CD4-positive, alpha-beta T cell treated with Interleukin-6 for 4 hours (primary cell): ENCODE measurements at places on chromosomes 16 and 17.

GRCh38 chr16:56776562-56776961 lies 46.6 kb downstream of the NUP93 start:
- DNase-seq = no peak

DNA sequence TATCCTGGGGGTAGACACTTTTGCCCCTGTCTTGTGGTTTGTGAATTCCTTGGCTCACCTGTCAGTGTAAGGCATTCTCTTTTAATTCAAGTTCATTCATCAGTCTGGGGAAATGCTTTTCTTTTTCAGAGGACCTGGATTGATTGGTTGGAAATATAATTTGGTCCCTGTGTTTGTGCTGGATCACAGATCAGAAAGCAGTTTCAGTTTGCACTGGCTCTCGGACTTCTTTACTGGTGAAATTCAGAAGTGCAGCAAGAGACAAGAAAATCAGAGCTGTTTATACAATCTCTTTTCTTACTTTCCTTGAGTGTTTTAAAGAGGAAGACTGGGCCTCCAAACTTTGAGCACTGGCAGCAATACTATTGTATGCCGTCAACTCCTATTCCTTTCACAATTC lies 161.8 kb upstream of the KCNJ16 start:
- no peak for DNase-seq

GRCh38 chr17:17398943-17399926 lies 77.6 kb upstream of the MED9 start:
- no peak for DNase-seq

- DNase-seq = no peak
Observed at GRCh38 chr16:8600144-8600775, 9.9 kb upstream of the TMEM114 start.

DNA sequence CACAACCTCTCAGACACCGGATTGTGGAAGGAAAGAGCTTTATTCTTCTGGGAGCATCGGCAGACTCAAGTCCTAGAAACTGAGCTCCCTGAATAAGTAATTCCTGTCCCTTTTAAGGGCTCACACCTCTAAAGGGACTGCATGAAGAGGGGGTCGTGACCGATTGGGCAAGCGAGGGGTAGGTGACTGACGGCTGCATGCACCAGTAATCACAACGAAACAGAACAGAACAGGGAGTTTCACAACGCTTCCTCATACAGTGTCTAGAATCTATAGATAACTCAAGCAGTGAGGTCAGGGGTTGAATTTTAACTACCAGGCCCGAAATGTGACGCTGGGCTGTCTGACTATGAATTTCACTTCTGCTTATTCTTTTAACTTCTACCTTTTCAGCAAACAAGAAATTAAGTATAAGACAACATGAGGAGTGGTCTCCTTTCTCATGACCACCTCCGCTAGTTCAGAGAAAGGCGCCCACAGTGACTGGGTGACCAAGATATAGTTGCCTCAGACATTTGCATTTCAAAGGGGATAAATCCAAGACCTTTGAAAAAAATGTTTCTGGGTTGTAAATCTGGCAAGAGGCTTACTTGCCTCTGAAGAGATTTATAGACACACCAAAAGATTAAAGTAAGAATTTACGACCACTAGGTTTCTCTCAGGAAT lies 88.4 kb upstream of the ATF7IP2 start:
- DNase-seq = no peak

DNA sequence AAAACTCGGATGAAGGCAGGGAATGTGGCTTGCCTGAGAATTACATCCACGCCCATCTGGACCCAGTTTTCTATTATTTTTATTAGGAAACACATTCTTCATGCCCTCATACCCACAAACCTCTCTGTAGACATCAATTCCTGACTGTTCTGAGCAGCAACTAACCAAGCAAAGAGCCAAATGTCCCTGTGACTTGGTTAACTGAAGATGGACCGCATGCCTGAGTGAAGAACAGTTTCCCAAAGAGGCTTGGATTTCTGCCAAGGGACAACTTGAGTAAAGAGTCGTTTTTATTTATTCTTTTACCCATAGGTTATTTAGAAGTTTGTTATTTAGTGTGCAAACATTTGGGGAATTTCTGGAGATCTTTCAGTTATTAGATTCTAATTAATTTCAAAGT lies 259.8 kb downstream of the GRIN2A start:
- DNase-seq = no peak

DNA sequence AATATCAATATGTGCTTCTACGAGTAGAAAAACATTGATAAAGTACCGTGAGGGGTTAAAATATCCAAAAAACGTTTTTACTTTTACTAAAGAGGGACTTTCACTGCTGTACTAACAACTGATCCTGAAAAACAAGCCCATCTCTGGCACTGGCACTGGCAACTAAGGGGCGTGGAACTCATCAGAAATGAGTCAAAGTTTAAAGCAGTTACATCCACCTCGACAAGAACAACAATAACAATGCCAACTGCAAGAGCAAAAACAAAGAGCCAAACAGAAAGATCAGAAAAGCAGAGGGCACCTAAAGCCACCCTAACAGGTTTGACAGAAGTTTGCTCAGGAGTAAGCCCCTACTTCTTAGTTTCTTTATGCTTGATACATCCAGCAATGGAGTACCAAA lies 13.1 kb downstream of the MBTPS1 start:
- DNase-seq = no peak

DNA sequence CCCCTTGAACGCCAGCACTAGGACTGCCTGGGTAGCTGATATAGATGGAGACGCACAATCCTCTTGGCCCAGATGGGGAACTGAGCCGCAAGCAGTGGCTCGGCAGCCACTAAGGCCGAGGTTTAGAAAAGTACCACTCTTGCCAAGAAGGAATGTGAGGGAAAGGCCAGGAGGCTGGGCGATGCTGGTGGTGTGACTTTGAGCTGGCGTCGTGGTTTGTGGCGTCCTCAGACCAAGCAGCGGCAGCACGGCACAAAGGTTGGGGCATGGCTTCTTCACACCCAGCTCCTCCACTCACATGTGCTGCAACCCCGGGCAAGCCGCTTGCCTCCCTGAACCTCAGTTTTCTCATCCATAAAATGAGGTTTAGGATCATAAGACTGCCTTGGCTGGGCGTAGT lies 15.6 kb downstream of the DCAKD start:
- no peak for DNase-seq

- no peak for DNase-seq
Observed at GRCh38 chr16:65307286-65307685, 185.4 kb upstream of the CDH11 start.

DNA sequence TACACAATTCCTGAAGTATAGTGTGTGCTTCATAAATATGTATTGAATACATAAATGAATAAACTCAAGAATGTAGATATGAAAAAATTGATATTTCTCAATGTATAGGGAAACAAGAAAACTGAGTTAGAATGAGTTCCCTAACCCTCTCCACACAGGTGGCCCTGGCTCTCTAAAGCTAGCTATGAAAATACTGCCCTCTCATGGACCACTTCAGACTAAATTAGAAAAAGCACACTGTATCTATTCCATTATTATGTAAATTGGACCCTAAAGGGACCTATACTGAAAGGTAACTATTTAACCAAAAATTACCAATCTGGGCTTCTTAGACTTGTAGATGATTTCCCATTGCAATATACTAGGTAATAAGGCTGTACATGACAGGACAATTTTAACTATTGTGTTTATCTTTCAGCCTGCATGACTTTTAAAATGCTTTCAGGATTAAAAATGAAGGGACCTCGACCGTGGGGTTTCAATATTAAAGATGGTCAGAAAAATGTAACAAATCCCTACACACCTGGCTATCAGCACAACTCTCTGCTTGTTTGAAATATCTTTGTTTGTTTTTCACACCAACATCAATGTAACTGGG lies 672.5 kb upstream of the KIF2B start:
- DNase-seq = no peak
